Activated T-helper 1 cell treated with anti-CD3 and anti-CD28 coated beads, Interleukin-2, amount 50 U/mL, for 16 hours (primary cell): ENCODE measurements at places on chromosomes 11 and 22.

DNA sequence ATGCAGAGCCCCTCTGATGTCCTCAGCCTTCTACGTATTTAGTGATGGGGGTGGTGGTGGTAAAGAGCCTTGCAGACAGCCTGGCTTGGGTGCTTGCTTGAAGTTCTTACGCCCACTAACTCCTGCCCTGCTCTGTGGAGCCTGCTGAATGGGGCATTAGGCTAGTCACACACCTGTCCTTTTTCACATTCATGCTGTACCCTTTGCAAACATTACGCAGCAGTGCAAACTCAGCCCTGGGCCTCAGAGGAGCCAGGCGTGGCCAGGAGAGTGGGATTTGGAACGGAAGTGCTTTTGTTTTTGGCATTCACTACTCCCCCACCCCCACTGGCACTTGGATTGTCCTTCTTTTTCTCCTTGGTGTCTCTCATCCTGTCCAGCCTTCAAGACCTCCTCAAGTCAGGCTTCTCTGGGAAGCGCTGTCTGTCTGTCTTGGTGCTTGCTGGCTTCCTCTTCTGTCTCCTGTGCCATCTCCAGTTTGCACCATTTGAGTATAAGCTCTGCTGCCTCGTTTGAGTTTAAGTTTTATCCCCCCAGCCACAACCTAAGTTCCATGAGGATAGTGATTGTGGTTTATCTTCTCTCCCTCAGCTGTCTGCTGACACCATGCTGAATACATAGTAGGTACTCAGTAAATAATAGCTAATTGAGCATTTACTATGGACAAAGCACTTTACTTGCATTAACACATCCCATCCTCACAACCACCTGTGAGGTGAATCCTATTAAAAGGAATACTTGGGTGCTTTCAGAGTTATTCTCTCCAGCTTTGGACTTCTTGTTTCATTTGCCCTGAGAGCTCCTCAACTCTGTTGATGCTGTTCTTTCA lies 26.7 kb downstream of the ZBTB16 start:
- no peak for DNase-seq

- DNase-seq, result no peak
Observed at GRCh38 chr11:82720267-82721065, 13.2 kb downstream of the FAM181B start.

- no peak for DNase-seq
Observed at GRCh38 chr11:111696556-111696955, 69.6 kb downstream of the PPP2R1B start.

DNA sequence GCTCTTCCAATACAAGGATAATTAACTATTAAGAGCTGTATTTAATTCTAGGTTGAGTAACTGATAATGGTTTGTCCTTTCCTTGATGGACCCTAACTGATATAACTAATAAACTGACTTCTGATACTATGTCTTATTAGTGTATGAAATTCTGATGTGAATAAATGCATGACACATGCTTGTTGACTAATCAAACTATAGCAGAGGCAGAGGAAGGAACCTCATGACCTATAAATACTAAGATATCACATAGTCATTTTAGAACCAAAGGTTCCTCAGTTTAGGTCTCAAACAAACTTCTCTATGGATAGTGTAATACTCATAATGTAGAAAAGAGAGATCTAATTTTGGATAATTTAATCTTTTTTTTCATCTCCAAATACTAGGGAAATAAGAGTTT lies 4.8 kb upstream of the HBD start:
- no peak for DNase-seq

GRCh38 chr11:66411323-66411722 lies 9.5 kb upstream of the NPAS4 start:
- DNase-seq, result no peak

GRCh38 chr22:20624161-20624616 lies 116.8 kb downstream of the MED15 start:
- DNase-seq, result no peak

- no peak for DNase-seq
Observed at GRCh38 chr22:44049486-44050231, 25.6 kb downstream of the PARVB start.
